ENCODE measurements at places on chromosomes 7 and 10. TPM values are rescaled to one million over a fixed set of nuclear protein-coding genes. Genes with fewer than 3 reads are reported as not detected.
A peak's percentile ranks its signal among the peaks of the same experiment; 100 is the strongest.

DNA sequence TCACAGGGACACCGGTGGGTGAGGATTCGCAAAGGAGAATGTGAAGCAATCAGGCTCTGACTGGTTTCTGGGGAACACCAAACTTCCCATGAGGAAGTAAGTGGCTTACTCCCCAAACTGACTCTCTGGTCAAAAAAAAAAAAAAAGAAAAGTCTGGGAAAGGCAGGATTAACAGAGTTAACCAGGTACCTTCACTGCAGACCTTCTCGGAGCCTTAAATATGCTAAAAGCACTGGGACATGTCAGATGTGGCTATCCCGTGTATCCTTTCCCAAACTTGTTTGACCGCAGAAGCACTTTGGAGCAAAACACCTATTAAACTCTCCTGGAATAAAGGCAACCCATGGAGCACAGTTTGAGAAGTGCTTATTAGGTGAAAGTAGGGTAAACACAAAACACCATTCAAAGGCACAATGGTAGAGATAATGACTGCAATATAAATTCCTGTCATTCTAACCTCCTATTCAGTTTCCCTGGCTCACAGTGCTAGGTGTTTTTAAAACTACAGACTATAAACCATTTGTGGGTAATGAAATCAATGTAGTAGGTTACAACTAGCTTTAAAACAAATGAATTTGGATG is 44.1 kb upstream of the MXI1 start:
- DNase-seq = no peak

Gene MRC1
- 148 TPM for total RNA-seq

DNA sequence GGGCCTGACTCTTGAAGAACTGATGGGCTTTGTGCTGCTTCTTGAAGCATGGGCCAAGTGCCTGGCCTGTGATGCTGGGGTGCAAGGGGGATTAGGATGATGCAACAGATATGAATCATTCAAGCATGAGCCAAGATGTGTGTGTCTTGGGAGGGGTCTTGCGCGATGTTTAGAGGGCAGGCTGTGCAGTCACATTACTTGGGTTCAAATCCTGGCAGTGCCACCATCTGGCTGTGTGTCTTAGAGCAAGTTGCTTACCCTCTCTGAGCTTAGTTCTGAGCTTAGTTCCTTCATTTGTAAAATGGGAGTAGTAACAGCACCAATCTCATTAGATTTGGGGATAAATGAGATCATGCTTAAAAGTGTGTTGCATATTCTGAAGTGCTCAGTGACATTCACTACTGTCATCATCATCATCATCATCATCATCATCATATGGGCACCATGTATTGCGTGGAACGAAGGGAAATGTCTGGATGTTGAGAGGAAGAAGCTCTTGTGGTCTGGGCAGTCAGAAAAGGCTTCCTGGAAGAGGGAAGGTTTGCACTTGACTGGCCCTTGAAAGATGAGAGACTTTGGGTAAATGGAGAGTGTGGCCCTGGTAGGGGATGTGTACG is 9.3 kb downstream of the UNC5B start:
- DNase-seq = no peak

GRCh38 chr7:22863156-22863899 is 40.7 kb upstream of the TOMM7 start:
- no peak for DNase-seq

Gene DRGX
- total RNA-seq = not detected

- DNase-seq = no peak
Observed at GRCh38 chr7:157272351-157273207, 64.2 kb upstream of the DNAJB6 start.

DNA sequence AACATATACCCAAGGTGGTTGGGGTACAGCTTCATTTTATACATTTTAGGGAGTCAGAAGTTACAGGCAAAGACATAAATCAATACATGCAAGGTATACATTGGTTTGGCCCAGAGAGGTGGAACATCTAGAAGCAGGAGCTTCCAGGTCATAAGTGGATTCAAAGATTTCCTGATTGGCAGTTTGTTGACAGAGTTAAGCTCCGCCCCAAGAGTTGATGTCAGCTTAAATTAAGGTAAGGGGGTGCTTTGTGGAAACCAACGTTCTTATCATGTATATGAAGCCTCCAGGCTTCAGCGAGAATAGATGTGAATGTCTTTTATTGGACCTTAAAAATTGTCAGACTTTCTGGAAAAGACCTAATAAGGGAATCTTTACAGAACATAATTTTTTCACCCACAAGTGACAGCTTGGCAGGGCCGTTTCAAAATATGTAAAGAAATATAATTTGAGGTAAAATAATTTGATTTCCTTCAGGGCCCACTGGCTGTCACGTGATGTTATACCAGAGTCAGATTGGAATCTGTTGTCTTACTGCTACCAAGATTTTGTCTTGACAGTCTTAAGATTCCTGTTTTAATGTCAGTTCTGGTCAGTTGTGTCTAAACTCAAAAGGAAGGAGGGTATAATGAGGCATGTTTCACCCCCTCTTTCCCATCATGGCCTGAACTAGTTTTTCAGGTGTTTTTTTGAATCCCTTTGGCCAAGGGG is 6.3 kb upstream of the PANK1 start:
- no peak for DNase-seq

DNA sequence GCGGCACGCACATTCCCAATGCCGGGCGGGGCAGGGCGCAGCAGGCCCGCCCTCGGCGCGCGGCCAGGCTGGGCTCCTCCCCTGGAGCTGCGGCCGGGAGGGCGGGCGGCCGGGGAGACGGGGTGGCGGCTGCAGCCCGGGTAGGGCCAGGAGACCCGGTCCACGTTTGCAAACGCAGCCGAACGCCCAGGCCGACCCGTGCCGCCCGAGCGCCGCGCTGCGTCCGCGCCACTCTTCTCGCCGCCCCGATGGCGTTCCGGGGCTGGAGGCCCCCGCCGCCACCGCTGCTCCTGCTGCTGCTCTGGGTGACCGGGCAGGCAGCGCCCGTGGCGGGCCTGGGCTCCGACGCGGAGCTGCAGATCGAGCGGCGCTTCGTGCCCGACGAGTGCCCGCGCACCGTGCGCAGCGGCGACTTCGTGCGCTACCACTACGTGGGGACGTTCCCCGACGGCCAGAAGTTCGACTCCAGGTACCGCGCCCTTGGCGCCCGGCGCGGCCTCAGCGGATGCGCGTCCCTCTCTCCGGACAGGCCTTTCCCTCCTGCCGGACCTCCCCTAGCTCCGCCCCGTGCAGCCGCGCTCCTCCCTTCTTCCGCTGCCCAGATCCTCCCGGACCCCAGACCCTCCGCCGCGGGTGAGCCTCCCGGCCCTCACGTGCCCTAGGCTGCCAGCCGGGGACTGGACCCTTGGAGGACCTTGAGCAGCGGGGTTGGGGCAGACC is at the start of gene FKBP9:
FKBP9 (plus strand) TSS at position 115 of the 720 bp plus-strand sequence; CDS start at position 249, 134 bp downstream.
- DNase-seq = peak; percentile 87

GRCh38 chr10:119413093-119413453 is 129.4 kb downstream of the RGS10 start:
- no peak for DNase-seq

- DNase-seq = no peak
Observed at GRCh38 chr10:59844436-59844835, 61.9 kb downstream of the CCDC6 start.

Gene FEZF1
- not detected for total RNA-seq

Gene SLC26A3
- total RNA-seq = not detected

DNA sequence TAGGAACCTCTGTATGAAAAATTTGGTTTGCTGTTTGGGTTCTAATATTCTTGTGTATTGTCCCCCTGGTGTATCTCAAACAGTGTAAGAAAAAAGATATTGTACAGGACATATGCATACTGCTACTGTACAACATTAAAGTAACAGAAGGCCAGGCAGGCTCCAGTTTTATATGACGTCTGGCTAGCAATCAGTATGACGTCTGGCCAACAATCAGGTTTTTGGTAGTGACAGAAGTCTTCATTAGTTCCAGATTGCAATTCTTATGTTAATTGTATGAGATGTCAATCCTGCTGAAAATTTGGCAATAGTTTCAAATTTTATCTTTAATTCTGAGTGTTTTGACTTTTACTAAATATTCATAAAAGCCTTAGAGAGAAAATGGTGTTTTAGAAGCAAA is 67.9 kb upstream of the KCND2 start:
- no peak for DNase-seq

DNA sequence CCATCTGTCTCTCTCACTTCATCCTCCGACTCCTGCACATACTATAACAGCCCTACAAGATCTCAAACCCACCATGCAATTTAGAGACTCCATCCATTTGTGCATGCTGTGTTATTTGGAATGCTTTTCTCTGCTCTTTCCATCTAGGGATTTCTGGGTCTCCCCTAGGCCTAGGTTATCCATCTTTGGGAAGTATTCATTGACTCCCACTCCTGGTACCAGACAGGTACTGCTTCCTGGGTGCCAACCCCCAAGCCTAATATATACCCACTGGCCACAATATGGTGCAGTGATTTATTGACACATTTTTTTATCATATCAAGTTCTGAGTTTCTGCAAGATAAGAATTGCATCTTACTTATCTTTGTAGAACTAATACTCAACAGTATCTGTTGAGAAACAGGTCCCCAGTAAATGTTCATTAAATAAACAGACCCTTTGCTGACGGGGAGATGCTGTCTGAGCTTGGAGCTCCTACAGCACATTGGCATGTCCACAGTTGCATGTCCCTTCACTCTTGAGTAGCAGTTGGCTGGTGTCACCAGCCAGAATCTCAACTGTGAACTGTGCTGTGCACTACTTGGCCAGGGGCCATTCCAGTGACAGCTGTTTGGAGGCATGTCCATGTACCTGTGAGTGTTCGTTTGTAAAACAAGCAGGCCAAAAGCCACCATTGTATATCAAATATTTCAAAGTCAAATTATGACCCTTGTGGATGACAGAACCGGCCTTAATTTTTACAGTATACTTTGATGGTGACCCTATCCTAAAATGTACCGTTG is 223.3 kb upstream of the NFE2L3 start:
- DNase-seq = no peak

Gene CDNF
- 0.40 TPM for total RNA-seq

GRCh38 chr7:116610210-116610609 is 61.8 kb upstream of the MET start:
- peak; percentile 88 for DNase-seq
